ENCODE measurements at places on chromosomes 4 and X.
A peak's percentile ranks its signal among the peaks of the same experiment; 100 is the strongest.

GRCh38 chr4:12770351-12770750 lies 713.8 kb downstream of the RAB28 start:
- DNase-seq = no peak

DNA sequence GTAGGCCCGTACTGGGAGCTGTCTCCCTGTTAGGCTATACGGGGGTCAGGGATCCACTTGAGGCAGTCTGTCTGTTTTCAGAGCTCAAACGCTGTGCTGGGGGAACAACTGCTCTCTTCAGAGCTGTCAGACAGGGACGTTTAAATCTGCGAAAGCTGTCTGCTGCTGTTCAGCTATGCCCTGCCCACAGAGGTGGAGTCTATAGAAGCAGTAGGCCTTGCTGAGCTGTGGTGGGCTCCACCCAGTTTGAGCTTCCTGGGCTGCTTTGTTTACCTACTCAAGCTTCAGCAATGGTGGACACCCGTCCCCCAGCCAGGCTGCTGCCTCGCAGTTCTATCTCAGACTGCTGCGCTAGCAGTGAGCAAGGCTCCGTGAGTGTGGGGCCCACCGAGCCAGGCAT lies 27.3 kb upstream of the PHEX start:
- DNase-seq = no peak

GRCh38 chrX:124555036-124555595 lies 208.8 kb downstream of the SH2D1A start:
- DNase-seq = no peak

GRCh38 chr4:174216799-174217272 lies 66.6 kb downstream of the FBXO8 start:
- DNase-seq = no peak

DNA sequence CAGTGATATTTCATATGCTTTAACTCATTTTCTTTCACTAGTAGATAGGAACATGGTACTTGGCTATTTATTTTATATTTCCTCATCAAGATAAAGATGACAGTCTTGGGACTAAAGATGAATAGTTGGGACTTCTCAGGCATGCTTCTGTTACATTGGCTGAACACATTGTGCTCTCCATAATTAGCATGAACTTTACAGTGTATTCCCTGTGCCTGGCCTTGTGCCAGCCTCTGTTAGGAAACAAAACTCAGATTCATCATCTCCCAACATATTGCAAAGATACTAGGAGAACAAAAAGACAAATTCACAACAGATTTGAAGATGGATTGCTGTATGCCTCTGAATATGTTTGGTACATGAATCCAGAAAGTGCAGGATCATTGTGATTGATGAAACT lies 26.4 kb downstream of the GRIA2 start:
- DNase-seq = no peak

DNA sequence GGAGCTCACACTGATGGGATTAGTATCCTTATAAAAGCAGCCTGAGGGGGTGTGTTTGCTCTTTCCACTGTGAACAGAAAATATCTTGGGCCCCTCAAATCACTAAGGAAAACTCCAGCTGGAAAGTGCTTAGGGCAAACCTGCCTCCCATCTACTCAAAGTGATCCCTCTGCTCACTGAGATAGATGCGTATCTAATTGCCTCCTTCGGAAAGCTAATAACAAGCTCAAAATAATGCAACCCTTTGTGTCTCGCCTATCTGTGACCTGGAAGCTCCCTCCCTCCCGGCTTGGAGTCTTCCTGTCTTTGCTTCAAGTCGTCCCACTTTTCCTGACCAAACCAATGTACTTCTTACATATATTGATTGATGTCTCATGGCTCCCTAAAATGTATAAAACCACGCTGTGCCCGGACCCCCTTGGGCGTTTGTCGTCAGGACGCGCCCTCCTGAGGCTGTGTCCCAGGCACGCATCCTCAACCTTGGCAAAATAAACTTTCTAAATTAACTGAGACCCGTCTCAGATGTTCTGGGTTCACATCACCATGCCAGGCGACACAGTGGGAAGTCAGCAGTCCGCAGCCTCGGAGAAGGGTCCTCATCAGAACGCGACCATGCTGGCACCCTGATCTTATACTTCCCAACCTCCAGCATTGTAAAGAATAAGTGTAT lies 34.1 kb upstream of the SORCS2 start:
- DNase-seq = no peak

DNA sequence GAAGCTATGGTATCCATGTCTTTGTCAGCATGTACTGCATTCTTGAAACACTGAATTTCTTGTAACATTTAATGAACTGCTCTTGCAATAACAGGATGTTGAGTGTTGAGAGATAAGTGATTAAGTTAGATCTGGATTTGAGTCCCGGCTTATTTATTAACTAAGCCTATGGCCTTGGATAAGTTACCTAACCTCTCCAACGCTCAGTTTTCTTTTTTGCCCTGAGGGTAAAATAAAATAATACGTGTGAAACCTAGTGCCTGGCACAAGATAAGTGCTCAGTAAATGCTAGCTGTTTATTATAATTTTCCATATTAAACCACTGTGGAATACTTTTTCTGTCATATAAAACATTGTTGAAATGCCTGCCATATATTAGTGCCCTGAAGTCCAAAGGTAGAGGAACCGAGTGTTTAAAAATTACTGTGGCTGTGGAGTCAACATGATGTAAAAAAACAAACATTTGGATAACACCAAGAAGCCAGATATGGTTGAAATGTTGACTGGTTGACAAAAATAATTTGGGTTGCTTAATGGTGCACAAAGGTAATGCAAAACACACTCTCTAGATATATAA lies 58.6 kb upstream of the ALB start:
- no peak for DNase-seq

DNA sequence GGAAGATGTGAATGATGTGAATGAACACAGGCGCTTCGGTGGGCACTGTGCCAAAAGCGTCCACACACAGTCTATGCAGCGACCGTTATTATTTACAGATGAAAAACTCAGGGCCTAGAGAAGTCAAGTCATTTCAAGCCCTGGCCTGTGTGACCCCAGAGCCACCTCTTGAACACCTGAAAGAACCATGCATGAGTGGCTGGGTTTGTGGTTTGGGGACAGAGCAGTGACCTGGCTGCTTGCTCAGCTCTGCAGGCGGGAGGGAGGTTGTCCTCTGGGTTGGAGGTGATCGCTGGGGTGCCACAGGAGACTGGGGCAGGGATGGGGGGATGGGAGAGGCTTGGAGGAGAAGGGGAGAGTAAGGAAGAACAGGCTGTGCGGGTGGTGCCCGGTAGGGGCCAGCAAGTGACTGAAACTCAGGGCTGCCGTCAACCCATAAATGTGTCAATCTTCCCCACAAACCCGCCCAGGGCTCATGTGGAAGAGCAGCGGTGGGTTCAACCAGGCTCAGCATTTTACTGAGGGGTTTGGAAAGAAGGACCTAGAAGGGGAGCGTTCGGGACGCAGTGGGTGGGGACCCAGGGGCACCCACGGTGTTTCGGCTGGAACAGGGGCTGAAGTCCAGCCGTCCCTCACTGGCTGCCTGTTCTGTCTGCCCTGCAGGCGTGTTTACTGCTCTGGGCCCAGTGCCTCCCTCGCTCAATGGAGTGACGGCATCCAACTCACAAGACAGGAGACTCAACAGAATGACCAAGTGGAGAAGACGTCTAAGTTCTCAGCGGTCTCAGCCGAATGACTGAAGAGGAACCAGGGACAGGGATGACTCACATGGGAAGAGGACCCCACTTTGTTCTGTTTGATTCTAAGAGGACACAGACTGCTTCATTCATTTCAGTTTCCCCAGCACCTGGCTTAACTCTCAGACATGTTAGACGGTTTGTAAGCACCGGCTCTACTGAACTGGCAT lies 167.8 kb downstream of the AFAP1 start:
- DNase-seq = no peak

GRCh38 chr4:83606898-83607297 lies 71.0 kb downstream of the GPAT3 start:
- DNase-seq = no peak

- no peak for DNase-seq
Observed at GRCh38 chr4:153318696-153319320, 25.7 kb upstream of the MND1 start.

DNA sequence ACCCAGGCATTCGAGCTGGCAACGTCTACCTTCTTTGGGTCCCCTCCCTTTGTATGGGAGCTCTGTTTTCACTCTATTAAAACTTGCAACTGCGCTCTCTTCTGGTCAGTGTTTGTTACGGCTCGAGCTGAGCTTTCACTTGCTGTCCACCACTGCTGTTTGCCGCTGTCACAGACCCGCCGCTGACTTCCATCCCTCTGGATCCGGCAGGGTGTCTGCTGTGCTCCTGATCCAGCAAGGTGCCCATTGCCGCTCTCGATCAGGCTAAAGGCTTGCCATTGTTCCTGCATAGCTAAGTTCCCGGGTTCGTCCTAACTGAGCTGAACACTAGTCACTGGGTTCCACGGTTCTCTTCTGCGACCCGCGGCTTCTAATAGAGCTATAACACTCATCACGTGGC lies 183.5 kb upstream of the GALNTL6 start:
- no peak for DNase-seq

- DNase-seq = peak; percentile 7
Observed at GRCh38 chrX:148500423-148501385, at the start of gene AFF2. Gene AFF2 (plus strand): TSS chrX:148500617. CDS start chrX:148501098, 481 bp downstream.

GRCh38 chr4:147339100-147339499 lies 141.8 kb upstream of the EDNRA start:
- DNase-seq = no peak

DNA sequence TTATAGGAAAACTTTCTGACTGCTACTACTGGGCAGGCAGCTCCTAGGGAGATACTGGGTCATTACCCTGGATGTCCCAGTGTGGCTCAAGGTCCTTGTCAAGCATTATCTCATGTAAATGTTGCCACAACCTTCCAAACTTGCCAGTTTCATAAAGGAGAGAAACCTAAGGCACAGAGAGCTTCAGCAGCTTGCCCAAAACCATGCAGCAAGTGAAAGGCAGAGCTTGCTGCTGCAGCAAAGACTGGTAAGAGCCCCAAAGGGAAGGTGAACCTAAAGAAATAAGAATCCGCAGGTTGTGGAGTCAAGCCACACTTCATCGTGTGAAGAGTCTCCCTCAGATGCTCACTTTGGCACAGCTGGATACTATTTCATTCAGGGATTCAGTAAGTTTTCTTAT lies 2.3 kb downstream of the MPP1 start:
- no peak for DNase-seq

DNA sequence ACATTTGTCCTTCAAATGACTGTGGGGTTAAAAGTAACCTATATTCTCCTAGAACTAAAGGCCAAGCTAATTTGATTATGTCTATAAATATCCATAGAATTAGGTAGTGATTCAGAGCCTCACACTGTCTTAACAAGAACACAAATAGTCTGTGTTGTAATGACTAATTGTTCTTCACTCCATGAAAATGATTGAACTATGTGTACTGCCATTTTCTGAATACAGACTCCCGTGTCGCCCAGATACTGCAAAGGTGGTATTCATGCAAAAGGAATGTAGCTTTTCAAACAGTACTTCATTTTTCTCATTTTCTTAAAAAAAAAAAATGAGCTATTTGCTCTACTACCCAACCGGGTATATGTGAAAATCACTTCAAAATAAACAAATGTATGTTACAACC lies 11.3 kb upstream of the PHKA2 start:
- DNase-seq = no peak

DNA sequence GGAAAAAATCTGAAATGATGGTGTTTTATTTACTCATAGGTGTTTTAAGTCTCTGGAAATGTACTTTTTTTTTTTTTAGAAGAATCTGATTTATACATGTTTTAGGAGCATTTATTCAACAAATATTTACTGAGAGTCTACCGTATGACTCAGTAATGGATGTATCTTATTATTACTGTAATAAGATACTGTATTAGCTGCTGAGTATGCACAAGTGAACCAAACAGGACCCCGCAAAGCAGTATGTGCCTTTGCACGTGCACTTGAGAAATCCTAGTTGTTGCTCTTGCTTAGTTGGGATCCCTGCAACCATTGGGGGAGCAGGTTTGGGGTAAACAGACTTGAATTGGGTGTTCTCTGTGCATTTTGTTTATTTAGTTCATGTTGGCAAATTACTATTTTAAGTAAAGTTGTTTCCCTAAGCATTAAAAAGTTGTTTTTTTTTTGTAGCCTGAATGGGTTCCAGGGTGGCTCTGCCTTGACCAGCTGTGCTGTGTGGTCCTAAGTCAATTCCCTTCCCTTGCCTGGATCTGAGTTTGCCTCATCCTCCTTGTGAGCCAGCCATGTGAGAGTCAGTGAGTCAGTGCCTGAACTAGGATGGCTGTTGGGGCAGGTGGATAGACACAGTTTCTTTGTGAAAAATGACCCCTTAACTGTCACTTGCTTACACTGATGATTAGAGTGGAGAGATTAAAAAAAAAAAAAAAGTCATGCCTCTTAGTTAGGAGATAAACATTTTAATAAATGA lies 27.7 kb downstream of the DCUN1D4 start:
- DNase-seq = no peak

GRCh38 chr4:106548446-106549044 lies 180.0 kb upstream of the GIMD1 start:
- DNase-seq = no peak

GRCh38 chr4:154329268-154329868 lies 162.2 kb downstream of the DCHS2 start:
- no peak for DNase-seq

DNA sequence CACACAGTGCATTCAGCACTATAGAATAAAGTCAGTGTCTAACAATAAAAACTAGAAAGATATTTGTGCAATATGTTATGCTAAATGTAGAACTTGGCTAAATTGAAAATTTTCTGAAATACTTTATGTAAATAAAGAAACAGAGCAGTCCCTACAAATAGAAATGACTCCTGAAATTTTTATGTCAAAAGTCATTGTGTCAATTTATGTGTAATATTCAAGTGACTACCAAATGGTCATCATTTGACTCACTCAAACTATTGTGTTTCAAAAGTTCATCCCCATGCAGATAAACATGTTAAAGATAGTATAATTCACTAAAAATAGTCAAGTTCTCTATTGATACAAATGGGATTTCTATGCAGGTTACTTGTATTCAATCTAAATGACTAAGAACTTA lies 17.9 kb downstream of the LRBA start:
- no peak for DNase-seq

DNA sequence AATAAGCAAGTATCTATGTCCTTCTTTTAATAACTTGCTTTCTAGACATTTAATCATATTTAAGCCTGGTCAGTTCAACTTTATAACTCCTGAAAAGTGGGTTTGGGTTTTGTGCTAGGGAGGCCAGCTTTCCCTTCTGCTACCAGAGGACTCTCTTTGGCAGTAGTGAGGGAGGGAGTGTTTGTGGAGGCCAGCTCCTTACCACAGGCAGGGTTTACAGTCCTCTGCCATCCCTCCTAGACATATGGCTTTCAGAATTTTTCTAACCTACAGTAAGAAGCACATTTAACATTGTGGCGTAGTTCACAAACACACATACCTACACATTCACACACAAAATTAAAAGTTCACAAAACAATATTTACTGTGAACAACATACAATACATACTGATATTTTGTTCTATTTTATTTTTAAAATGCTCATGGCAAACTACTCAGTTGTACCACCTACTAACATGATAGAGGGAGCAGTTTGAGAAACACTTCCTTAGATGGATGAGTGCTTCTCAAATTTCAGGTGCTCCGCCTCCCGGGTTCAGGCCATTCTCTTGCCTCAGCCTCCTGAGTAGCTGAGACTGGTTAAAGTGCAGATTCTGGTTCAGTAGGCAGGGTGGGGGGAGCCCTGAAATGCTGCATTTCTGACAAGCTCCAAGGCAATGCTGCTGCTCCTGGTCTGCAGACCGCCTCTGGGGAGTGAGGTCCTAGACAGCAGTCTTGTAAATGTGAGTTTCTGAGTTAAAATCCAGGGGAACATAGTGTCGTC lies 86.7 kb downstream of the PTTG2 start:
- DNase-seq = no peak
